ENCODE measurements at places on chromosomes 3 and 15.

DNA sequence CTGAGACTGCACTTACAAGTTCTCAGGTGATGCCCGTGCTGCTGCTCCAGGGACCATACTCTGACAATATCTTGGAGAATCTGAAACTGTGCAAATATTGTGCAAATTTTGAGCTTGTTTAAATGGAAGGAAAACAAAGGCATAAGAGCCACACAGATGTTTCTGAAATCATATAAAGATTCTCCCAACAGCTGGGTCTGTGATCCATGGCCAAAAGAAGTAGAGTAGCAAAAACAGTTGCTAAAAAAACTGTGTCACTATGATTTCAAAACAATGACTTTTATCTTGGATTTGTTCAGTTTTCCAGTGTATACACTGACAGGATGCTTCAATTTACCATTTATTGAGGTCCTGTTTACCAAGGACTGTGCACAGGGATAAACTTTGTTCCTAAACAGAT, 25.3 kb downstream of the NPTN start:
- DNase-seq, result no peak

DNA sequence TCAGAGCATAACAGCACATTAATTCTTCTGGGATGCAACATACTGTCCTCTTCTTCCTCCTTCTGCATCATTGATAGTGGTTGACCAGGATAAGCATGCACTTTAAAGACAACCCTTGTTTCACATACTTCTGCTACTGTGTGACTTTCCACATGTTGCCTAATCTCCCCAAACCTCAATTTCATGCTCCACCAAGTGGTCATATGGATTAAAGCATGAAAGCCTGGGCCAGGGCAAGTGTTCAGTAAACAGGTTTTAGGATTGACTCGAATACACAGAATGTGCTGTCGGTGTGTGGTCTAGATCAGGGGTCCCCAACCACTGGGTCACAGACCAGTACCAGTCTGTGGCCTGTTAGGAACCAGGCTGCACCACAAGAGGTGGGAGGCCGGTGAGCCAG, 22.5 kb upstream of the BFSP2 start:
- no peak for DNase-seq

- DNase-seq, result no peak
Measured at GRCh38 chr3:113005611-113006010, 14.8 kb downstream of the GTPBP8 start.

- DNase-seq, result no peak
Measured at GRCh38 chr15:76376029-76376428, 39.5 kb downstream of the ISL2 start.

GRCh38 chr3:143309705-143310104, 190.1 kb downstream of the CHST2 start:
- DNase-seq, result no peak

DNA sequence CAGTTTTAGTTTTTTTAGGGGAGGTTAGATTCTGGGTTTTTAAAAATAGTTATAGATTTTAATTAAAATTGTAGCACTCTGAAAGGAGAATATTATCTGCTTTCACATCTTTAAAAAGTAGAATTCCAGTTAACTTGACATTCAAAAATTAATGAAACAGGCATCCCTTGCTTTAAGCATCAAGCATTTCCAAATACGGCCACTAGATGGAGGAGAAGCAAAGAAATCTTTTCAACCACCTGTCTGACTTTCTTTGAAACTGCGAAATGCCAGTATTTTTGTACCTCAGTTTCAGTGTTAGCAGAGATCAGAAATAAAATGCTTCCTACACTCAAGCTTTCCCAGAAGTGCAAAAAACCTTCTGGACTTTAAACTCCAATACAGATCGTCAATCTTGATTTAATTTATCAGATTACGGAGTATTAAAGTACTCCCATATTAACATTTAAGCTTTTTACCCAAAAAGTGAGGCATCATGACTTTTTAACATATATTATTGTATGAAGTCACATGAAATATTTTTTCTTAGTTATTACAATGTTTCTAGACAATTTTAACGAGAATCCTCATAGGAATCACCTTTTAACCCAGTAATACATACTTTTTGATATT, 153.3 kb downstream of the P3H2 start:
- no peak for DNase-seq

DNA sequence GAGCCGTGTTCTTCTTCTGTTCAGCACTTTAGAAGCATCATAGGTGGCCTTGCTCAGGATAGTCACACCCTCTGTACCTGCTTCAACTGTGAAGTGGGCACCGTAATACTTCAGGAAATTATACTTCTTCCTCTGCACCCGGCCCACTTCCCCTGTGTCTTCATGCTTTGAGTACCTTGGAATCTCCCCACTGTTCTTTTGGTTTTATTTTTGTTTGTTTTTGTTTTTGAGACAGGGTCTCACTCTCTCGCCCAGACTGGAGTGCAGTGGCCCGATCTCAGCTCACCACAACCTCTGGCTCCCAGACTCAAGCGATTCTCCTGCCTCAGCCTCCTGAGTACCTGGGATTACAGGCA, 1.7 kb downstream of the P2RY14 start:
- DNase-seq, result peak; percentile 31

- no peak for DNase-seq
Measured at GRCh38 chr3:60931452-60931851, 319.8 kb downstream of the FHIT start.

GRCh38 chr3:53219895-53220483, 35.8 kb downstream of the TKT start:
- peak; percentile 79 for DNase-seq

DNA sequence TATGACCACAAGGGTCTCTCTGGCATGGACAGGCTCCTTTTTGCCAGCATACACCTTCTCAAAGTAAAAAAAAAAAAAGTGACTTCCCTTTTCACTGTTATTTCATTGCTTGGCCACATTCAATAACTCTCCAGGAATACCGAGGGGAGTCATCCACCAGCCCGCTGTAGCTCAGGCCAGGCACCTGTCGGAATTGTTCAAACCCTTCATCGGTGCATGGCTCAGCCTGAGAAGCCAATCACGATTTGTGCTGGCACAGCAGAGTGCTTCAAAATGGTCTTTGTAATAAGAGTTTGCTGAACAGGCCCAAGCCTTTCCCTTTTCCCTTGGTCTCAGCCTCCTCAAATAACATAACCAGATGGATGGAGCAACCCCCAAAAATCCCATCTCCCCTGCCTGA, 145.4 kb downstream of the PDZRN3 start:
- DNase-seq, result no peak

GRCh38 chr3:52831500-52832301, 1.2 kb upstream of the ITIH4 start:
- DNase-seq, result no peak

DNA sequence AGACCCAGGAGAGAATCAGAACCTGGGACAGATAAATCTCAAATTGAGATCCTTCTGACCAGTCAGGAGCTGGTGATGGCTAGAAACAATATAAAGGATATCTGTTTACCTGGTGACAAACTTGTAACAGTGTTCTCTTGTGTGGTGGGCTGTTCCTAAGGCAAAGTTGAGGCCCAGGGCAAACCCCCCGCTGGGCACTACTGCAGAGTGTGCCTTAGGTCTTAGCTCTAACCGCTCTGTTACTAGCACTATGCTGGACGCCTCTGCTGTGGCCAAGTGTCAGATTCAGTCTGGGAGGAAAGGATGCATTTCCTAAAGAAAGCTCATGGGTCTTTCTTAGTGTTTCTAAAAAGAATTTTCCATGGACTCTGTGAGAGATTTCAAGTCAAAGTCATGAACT, 146.5 kb upstream of the MEIS2 start:
- no peak for DNase-seq

DNA sequence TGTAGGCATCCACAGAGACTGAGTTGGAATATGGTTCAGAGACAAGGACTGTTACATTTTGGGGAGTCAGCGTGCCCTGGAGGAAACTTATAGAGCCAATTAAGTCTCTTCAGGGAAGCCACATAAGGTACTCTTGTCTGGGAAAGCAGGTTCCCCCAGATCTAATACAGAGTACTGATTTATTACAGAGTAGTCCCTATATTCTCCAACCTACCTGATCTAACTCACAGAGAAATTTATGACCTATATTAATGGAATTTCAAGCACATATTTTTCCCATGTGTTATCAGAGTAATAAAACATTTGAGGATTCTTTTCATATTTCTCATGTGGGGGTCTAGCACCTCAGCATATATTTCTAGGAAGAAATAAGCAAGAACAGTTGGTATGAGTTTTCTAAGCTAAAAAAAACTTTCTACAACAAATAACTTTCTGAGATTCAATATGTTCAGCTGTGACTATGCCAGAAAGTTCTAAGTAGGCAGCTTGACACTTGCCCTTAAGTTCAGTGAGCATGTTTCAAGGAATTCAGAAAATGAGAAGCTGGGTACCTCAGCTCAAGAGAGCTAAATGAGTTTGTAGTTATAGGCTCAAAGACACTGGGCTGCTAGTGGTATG, 75.3 kb upstream of the COL8A1 start:
- no peak for DNase-seq

GRCh38 chr15:29638781-29639180, 183.5 kb downstream of the TJP1 start:
- DNase-seq, result no peak

GRCh38 chr3:48835650-48836366, 11.9 kb downstream of the PRKAR2A start:
- no peak for DNase-seq

Data from activated naive CD4-positive, alpha-beta T cell treated with Interleukin-2 at 50 U/mL for 16 hours (primary cell).